Metanephros (tissue), 2 donors: ENCODE measurements at places on chromosomes 11 and 22. TPM values are rescaled to one million over a fixed set of nuclear protein-coding genes. Genes with fewer than 3 reads are reported as not detected.

WNT11 gene
- 30.8 TPM for total RNA-seq

ART1 gene
- total RNA-seq, result 3.3 TPM

VSIG2 gene
- 4.1 TPM for total RNA-seq

PATE4 gene
- not detected for total RNA-seq

GP1BB gene
- 16.9 TPM for total RNA-seq

OR51I1 gene
- total RNA-seq, result 0.64 TPM

FAM118B gene
- 14.1 TPM for total RNA-seq
